ENCODE measurements at places on chromosomes 3 and 15.

- no peak for DNase-seq
Observed at GRCh38 chr3:24185738-24186384, 240.8 kb downstream of the NR1D2 start.

DNA sequence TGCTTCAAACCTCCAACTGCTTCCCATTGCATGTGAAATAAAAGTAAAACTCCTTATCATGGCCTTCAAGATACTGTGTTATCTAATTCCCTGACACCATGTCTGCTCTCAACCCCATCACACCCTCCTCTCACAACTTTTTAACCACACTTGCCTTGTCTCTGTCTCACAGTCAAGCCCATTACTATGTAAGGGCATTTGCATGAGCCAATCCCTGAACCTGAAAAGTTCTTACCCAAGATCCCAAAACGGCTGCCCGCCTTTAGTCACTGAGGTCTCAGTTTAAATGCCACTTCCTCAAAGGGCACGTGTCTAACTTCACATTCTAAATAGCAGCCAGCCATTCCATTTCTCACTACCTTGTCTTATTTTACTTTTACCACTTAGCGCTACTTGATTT is 83.1 kb downstream of the SST start:
- no peak for DNase-seq

DNA sequence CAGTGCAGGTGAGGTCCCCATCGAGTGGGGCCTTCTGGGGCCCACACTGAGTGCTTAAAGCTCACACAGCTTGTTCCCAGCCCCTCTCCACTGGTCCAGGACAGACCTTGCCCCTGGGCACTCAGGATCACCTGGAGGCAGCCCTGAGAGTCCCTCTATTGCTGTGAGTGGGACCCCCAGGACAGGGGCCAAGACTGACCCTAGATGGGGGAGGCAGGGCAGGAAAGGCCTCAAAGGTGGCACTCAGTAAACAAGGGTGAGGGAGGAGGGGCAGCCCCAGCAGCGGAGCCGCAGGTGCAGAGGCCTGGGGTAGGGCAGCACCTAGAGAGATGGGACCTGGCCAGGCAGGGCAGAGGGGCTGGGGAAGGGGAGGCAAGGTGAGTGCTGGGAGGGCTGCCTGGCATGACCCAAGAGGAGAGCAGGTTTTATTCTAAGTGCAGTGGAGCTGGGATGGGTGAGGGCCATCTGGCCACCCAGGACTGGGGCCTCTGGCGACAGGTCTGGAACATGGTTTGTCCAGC is 27.9 kb downstream of the CFAP100 start:
- DNase-seq, result no peak

DNA sequence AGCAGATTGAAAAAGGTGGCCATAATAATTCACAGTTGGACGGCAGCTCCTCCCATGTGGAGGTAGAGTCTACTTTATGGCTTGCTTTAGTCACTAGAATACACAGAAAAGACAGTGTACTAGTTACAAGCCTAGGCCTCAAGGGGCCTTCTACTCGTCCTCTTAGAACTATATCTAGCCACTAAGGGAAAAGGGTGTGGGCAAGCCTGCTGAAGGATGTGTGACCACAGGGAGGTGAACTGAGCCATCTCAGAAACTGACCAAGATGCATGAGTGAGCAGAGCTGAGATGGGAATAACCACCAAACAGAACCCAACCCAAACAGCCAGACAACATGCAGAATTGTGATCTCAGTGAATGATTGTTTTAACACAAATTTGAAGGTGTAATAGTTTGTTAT is 335.6 kb upstream of the LMCD1 start:
- DNase-seq, result no peak

GRCh38 chr15:39592500-39592899 is 11.6 kb downstream of the THBS1 start:
- no peak for DNase-seq
